ENCODE measurements at places on chromosomes 3 and 15.

DNA sequence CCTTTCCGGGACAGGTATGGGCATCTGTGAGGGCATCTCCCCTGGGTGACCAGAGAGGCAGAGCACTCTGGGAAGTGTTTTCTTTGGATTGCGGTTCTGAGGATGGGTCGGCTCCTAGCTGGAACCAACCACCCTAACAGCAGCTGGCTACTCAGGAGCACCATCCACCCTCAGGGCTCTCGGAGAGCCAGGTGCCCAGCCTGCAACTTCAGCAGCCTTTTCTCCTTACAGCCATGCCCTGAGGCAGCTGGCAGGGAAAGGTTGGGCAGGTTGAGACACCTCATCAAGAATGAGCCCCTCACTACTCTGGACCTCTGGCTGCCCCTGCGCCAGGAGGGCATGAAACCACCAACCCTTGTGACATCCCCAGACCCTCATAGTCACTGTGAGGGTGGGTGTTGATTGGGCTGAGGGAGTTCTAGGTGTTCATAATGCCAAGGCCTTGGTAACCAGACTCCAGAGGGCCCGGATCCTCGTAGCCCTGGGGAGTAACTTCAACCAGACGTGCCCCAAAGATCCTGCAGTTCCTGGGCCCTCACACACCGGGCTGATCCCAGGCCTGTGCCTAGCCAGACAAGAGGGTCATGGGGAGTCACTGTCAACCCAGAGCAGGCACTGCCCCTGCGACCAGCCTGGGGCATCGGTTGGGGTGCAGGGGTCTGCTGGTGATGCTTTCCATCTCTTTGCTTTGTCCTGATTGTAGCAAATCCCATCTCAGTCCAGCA is 114.4 kb upstream of the ABHD17C start:
- no peak for DNase-seq

GRCh38 chr3:117238806-117239205 is 529.2 kb downstream of the TUSC7 start:
- DNase-seq, result no peak

DNA sequence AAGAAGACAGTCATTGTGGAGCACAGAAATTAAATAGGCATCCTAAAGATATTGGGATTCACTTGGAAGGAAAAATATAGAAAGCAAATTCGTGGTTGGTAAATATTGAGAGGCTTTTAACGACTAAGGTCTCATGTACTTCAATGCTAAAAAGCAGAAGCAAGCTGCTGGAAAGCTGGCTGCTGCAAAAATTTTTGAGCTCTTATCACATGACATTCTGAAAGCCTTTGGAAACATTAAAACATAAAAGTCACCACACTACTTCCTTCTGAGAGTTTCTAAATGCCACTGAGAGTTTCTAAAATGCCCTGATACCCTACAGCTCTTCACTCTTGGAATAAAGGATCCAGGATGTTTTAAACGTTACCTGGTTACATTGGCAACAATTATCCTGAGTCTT is 39.0 kb upstream of the CBLB start:
- DNase-seq, result no peak

- no peak for DNase-seq
Observed at GRCh38 chr3:142961539-142961938, 1.9 kb downstream of the PAQR9 start.

DNA sequence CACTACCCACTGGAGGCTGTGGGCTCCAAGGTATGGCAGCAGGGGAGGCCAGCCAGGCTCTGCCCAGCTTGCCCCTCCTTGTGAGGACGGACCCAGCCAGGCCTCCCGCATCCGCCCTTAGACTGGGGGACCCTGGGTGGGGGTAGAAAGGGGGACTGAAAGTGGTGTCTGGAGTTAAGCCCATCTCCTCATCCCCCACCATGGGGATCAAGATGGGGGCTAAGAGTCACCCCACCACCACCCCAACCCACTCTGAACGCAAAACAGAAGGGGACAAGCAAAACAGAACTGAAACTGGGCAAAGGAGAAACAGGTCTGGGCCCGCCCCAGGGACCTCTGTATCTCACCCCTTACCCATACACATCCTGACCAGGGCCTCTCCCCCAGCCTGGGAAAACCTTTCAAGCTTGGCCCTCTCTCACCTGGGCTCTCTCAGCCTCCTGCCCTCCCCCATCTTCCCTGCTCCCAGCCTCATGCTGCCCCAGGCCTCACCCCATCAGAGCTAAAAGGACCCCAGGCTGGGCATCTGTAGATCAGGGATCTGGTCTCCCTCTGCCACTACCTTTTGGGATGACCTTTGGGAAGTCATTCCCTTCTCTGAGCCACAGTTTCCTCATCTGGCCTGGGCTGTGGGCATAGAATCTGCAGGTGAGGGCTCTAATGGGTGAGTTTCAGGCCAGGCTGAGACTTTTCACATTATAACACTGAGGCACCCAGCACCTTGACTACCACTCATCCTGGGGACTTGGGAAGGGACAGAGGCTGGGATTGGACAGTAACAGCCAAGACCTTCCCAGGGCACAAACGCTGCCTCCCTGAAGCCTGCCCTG is 30.0 kb upstream of the CYP11A1 start:
- no peak for DNase-seq

Data from cerebellar cortex (tissue), 1 donor.